ENCODE measurements at places on chromosomes 11 and 22.

DNA sequence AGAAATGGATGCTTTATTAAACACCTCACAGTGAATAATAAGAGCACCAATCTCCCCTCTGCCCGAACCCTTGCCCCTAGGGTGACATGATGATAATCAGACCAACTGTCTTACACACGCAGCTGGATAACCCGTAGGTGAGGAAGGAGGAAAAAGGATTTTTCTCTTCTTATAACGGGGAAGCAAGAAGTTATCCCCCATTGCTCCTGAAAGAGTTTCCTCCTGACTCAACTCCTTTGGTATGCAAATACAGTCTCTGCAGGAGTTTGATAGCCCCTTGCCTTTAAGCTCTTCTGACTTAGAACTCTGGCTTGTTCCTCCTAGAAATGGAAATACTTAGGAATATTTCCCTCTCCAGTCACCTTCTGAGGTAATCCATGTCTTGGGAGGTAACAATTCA, 455.8 kb downstream of the TMEM135 start:
- peak; percentile 56 for DNase-seq

GRCh38 chr11:120515186-120515723, 3.7 kb downstream of the GRIK4 start:
- no peak for DNase-seq

- no peak for DNase-seq
These were observed 594.8 kb upstream of the B3GAT1 start for GRCh38 chr11:135006800-135007199.

- peak; percentile 16 for DNase-seq
These were observed 802 bp downstream of the ATG2A start for GRCh38 chr11:64916040-64916774.

DNA sequence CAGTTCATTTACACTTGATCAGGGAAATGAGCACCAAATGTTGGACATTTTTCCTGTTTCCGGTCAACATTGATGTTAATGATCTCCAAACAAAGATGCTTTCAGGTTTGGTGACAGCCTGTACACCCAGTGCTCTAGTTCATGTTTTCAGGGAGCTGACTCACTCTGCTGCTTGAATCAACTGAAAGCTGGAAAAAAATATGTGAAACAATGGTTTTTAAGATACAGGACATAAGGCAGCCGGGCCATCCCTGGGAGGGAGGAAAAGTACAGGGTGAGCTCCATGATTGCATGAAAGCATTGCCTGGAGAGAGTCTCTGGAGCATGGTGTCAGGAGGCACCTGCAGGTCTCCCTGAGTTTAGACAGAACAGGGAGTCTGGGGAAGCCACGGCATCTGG, 259.6 kb downstream of the TBC1D22A start:
- no peak for DNase-seq

GRCh38 chr11:120181376-120181975, 29.4 kb upstream of the OAF start:
- no peak for DNase-seq

- DNase-seq = no peak
These were observed 58.3 kb downstream of the GRIK4 start for GRCh38 chr11:120569861-120570260.

DNA sequence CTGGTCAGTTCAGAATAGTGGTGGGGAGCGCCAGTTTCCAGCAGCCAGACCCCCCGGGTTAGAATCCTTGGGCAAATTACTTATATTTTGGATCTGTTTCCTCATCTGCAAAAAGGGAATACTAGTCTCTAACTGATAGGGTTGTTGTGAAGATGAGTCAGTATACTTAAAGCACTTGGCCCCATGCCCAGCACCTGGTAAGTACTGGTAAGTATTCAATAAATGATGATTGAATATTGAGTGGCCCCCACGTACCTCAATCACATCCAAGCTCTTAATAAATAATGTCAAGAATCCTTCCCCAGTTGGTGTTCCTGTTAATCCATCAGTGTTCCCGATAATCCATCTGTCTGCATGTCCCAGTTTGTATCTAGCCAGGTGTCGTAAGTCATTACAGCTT, 12.1 kb downstream of the ACP2 start:
- DNase-seq = peak; percentile 51

DNA sequence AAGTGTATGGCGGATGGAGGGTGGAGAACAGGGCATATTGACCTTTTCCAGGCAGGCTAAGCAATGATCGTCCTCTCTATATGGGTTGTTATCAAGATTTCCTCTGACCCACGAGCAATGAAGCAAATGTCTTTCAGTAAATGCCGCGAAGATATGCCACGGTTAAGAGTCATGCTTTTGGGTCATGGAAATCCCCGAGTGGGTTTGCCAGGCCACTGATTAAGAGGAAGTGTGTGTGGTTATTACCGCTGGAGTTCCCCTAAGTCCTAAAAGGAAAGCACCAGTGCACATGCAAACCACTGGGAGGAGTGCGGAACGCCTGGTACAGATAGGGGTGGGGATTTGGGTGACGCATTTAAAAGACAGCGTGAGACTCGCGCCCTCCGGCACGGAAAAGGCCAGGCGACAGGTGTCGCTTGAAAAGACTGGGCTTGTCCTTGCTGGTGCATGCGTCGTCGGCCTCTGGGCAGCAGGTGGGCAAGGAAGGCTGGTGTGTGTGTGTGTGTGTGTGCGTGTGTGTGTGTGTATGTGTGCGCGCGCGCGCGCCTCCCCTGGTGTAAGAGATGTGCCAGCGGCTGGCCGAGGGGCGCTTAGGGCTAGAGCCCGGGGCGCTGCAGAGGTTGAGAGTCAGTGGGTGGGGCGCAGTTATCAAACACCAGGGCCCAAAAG, at the start of gene BIRC3:
TSS of gene BIRC3 (plus strand) at position 386 of the 669 bp plus-strand sequence. CDS start 7,026 bp downstream, outside the sequence.
- peak; percentile 79 for DNase-seq

- no peak for DNase-seq
These were observed 72.9 kb downstream of the LARGE2 start for GRCh38 chr11:45995342-45995734.

DNA sequence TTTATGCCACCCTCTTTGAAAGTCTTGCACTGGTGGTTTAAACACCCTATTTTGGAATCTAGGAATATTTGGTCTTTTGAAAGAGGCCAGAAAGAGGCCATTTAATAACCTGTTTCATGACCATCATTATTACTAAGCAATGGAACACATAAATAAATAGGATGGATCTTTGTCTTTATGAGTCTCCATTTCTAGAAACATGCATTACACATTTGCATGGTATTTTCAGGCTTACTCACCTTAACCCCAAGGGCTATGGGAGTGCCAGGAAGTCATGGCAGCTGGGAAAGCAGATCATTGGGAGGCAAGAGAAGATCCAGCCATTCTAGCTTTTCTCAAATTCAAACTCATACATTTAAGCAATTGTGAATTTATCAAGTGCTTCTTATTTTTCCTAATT, 185.8 kb upstream of the POU2AF2 start:
- DNase-seq = peak; percentile 24

DNA sequence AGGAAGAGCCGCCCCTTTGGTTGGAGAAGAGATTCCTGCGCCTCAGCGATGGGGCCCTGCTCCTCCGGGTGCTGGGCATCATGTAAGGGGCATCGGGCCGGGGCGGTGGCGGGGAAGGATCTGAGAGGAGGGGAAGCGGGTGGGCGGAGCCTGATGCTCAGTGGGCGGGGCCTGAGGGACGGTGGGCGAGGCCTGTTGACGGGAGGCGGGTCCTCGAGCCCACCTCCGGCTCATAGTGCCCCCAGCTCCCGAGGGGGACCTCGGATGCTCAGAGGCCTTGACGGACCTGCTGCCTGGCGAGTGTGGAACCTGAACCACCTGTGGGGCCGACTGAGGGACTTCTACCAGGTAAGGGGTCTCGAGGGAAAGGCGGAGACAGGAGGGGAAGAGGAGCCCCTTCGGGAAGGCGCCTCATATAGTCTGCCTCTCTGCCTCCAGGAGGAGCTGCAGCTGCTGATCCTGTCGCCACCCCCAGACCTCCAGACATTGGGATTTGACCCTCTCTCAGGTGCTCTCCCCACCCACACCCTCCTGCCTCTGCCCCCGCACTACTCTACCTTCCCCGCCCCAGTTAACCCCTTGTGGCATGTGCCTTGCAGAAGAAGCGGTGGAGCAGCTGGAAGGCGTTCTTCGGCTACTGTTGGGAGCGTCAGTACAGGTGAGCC, 799 bp downstream of the CCDC88B start:
- no peak for DNase-seq

DNA sequence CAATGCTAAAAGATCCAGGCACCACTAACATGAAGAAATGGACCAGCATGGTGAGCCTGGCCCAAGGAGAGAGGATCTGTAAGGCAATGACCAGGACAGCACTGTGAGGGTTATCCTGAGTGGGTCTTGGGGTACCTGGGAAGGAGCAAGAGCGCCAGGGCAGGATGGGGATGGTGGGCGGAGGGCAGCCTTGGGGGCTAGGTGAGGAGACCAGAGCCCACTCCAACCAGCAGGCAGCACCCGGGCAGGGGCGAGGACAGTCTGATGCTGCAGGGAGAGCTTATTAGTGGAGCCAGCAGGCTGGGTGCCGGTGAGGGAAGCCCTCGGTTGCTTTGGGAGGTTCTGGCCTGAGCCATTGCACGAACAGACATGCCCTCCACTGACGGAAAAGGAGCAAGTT, 10.7 kb upstream of the NAP1L4 start:
- no peak for DNase-seq

DNA sequence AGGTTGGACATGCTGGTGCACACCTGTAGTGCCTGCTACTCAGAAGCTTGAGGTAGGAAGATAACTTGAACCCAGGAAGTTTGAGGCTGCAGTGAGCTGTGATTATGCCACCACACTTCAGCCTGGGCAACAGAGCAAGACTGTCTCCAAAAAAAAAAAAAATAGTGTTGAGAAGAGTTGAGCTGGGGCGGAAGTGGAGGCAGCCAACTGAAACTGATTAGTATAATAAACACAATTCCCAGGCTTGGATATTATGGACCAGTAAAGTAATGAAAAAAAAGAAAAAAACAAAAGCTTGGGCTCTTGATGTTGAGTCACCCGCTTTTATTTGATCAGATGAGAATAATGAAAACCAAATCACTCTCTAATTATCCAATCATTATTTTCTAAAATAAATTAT, 21.0 kb downstream of the LDLRAD3 start:
- DNase-seq = peak; percentile 9

GRCh38 chr11:95692526-95693260, 96.9 kb downstream of the FAM76B start:
- peak; percentile 71 for DNase-seq

- DNase-seq = no peak
These were observed 6.2 kb upstream of the SREBF2 start for GRCh38 chr22:41826430-41827383.

GRCh38 chr11:70303070-70303469, 32.6 kb downstream of the PPFIA1 start:
- DNase-seq = peak; percentile 75

DNA sequence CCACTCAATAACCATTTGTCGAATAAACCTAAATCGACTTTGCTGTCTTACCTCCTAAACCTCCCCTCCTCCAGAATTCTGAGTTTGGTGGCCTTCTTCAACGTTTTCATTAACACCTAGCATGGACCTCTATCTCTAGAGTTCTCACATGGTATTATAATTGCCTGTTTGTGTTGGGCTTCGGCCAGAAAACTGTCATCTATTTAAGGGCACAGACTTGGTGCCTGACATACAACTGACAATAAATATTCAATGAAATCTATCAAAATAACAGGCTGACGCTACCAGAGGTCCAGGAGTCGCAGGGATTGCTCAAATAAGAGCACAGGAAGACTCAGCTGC, 687 bp downstream of the ALKBH8 start:
- no peak for DNase-seq

GRCh38 chr11:124920870-124921609, 2.0 kb downstream of the HEPN1 start:
- peak; percentile 74 for DNase-seq

DNA sequence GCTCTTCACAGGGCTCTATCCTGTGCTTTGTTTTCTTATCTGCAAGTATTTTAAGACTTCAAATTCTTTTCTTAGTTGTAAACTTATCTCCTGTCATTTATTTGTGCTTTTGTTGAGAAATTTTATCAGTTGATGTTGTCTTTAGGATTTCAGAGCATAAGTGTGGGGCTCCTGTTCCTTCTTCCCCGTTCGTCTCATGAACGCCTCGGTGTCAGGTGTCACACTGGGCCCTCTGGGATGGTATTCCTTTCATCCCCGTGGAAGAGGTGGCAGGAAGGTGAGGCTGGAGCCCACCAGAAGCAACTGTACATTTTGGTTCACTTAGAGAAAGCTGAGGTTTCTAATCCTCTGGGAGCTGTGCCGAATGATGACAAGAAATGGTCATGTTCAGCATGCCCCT, 17.9 kb downstream of the NADSYN1 start:
- no peak for DNase-seq

GRCh38 chr11:68437927-68438657, 22.5 kb upstream of the PPP6R3 start:
- DNase-seq = no peak

- DNase-seq = peak; percentile 87
These were observed 5.0 kb downstream of the THY1 start for GRCh38 chr11:119417726-119418540.

DNA sequence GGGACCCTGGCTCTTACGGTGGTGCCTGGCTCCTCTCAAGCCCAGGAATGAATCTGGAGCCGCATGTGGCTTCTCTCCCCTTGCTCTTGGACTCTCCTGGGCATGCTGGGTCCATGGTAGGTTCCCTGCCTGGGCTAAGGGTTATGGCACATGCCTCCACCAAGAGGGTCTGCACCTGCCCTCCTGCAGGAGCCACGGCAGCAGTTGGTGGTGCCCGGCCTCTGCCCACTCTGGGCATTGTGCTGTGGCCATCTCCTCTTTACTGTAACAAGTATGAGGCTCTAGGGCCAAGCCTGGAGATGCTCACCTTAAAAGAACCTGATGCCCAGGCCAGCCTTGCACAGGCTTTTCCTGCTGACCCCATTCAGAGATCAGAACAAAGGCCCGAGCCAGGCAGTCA, 104.0 kb upstream of the PITPNB start:
- DNase-seq = no peak

- DNase-seq = no peak
These were observed 49.0 kb downstream of the FZD4 start for GRCh38 chr11:86906198-86906597.

GRCh38 chr22:32571761-32572160, 97.2 kb downstream of the FBXO7 start:
- DNase-seq = no peak

DNA sequence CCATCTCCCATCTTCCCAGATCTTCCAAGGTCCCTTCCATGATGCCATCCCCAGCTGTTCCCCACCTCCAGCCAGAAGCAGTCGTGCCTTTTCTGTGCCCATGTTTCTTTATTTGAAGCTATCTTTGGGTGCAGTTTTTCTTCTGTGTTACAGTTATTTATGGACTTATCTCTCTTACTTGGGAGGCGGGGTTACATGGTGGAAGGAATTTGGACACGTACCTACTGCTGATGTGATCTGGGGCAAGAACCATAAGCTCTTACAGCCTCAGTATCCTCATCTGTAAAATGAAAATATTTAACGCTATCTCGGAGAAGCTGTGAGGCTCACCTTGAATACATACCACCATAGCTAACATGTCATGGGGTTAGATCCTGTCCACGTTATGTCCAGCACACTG, 98.9 kb downstream of the ZBTB16 start:
- DNase-seq = no peak

GRCh38 chr11:45092901-45093760, 53.3 kb upstream of the PRDM11 start:
- DNase-seq = peak; percentile 71
